ENCODE measurements at places on chromosomes 2 and 18.

DNA sequence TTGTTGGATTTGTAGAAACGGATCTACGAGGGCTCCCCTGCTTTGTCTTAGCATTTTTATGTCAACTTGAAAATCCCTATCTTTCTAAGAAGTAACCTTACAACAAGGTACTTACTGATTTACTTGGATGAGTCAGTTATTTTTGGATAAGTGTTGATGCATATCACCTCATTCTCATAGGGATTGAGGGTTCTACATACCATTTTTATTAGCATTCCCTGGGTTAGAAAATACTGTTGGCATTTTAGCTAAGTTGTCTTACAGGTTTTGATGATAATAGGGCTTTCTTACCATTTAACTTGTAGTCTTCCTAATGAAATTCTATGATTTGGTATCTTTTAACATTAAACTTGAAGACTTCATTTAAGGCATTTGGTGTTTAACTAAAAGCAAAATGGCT is 125.2 kb downstream of the UBE2E3 start:
- DNase-seq = no peak

GRCh38 chr18:79940126-79940813 is 11.2 kb downstream of the SLC66A2 start:
- DNase-seq = no peak

- peak; percentile 44 for DNase-seq
Observed at GRCh38 chr2:174729797-174730697, 34.2 kb downstream of the CHRNA1 start.

GRCh38 chr2:48272199-48272598 is 257.8 kb upstream of the STON1 start:
- DNase-seq = no peak

DNA sequence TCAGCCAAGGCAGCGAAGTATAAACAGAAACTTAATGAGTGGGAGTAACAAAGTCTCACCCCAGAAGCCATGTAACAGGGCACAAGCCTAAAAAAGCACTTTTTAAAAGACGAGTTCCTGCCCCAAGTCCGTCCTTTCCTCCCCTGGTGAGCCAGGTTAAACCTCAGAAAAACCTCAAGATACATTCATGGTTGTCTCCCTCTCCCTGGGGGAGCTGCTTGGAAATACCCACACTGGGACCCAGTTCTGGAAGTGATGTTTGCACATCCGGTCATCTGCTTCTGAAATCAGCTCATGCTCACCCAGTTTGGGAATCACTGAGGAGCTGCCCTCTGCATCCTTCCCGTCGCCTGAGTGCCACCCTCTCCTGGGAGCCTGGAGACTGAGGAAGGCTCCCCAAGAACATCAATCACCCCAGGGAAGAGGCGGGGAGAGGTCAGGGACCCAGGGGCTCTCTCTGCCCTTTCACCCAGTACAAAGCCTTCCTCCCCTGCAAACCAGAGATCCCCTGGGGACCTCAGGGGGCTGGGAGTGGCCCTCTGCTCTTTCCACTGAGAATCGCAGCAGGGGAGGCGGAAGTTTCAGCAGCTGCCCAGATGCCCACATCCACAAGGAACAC is 150.6 kb upstream of the AGAP1 start:
- no peak for DNase-seq

- DNase-seq = no peak
Observed at GRCh38 chr18:60663060-60663989, 290.8 kb upstream of the MC4R start.

DNA sequence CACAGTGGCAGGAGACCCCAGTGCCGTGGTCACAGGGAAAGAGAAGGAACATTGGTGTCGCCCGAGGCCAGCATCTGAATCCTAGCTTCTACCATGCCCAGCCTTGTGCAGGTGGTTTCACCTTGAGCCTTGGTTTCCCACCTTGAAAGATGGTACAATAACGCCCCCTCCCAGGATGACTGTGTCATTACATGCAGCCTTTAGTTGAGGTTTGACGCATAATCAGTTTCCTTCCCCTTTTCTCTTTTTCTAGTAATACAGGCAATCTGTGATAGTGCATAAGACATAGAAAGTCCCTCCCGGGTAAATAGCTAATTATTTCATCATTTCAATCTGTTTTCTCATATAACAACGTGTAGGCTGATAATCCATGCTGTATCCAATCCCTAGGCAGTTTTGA is 29.8 kb upstream of the ZNF407 start:
- DNase-seq = no peak

DNA sequence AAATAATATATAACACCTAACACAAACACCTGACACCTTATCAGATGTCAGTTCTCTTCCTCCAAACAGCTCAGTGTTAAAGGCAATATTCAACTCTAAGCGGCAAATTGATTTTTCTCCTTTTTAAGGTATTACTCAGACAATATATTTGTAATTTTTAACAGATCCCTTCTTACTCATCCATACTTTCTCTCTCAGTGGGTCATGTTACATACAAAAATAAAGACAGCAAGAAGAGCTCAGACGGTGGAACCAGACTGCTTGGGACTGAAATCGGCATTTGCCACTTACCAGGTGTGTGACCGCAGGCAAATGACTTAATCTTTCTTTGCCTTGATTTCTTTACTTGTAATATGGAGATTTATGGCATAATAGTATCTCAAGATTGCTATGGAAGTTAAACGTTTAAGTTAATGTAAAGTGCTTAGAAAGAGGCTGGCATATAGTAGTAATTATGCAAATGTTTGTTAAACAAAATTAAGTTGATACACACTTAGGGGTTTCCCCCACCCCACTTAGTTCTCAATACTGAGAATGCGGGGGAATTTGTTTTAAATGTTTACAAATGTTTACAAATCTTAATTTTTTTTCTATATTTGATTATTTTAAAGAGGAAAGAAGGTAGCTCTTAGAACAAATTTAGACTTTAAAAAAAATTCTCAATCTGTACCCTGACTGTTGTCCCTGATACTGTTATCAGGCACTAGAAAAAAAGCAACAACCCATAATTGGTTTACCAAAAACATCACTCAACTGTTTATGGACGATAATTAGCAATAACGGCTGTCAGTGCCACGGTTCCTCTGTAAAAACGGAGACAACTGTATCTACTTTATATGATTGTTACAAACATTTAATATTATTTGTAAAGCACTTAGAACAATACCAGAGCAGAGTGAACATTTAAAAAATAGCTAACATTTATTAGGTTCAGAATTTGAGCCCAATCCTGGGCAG is 25.6 kb downstream of the MAP3K2 start:
- DNase-seq = no peak

GRCh38 chr2:53609551-53609950 is 158.1 kb upstream of the CHAC2 start:
- no peak for DNase-seq

DNA sequence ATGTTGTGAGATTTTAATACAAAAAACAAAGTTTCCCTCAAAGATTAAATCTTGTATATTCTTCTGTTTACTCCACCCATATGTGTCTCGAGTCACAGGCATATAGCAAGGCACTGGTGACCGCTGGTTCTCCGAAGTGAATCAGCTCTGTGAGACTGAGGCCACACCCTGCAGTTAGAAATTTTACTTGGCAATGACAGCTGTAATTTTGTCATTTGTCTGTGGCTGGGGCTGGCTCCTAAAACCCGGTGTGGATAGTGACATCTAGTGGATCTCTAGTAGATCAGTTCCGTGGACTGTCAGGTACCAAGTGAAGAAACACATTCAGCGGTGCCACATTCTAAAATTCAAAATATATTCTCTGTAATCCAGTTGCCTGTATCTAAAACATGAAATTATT is 278.0 kb downstream of the NEDD4L start:
- peak; percentile 68 for DNase-seq

- no peak for DNase-seq
Observed at GRCh38 chr2:232235716-232236115, 142.8 kb upstream of the ALPP start.

DNA sequence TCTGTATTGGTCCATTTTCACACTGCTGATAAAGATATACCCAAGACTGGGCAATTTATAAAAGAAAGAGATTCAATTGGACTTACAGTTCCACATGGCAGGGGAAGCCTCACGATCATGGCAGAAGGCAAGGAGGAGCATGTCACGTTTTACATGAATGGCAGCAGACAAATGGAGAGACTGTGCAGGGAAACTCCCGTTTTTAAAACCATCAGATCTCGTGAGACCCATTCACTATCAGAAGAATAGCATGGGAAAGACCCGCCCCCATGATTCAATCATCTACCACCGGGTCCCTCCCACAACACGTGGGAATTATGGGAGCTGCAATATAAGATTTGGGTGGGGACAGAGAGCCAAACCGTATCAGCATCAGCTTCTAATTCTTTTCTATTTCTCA is 217.0 kb downstream of the ANAPC1 start:
- no peak for DNase-seq

- no peak for DNase-seq
Observed at GRCh38 chr2:170073288-170073687, 104.7 kb upstream of the MYO3B start.

DNA sequence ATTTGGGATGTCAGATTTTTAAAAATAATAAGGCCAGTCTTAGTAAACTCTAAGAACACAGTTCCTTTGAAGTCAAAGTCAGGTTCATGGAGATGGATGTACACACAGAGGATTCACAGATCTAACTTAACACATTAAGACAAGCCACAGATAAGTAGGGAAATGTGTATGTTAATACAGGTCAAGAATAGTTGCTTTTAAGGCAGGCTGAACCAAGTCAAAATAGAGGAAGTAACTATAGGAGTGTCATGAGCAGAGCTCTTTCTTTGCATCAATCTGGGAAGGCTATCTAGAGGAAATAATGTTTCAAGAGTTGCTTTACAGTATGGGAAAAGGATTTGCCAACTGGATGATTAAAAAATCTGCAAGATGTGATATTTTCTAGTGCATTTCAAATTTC is 128.0 kb upstream of the FBXO11 start:
- no peak for DNase-seq

GRCh38 chr2:43100362-43100882 is 126.0 kb downstream of the ZFP36L2 start:
- no peak for DNase-seq

GRCh38 chr2:240420206-240421104 is 15.0 kb upstream of the GPC1 start:
- DNase-seq = no peak
